Ecto neural progenitor cell (in vitro differentiated cells): ENCODE measurements at places on chromosomes 11 and 22.

DNA sequence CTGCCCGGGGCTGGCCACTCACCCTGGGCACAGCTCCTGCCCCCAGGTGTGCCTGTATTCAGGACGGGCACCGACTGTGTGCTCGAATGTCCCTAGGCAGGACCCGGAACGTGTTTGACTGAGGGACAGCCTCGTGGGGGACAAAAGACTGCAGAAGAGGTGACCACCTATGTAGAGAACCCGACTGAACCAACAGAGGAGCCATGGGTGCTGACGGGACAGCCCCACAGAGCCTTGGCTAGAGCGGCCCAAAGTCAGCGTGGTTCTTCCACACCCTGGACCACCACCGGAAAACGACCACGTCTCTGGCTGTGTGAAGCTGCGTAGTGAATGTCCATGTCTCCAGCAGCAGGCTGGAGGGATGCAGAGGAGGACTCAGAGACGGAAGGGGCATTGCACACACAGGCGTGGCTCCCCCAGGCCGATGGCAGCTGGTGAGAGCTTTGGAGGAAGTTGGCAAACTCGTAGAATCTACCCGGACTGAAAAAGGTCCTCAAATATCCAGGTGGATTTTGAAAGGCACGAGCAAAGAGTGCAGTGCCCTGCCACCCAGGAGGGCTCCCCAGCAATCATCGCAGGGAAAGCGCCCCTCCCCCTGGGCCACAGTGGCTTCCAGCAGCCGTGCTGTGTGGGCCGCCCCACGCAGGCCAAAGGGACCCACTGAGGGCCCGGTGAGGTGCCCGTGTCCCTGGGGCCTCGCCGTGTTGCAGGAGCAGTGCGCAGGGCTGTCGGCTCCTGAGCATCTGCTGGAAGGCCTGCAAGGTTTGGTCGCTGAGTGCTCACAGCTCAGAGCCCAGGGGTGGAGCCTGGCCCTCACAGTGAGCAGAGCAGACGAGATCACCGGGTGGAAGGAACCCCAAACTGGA is 17.5 kb upstream of the MUC5B start:
- peak; percentile 43 for DNase-seq

GRCh38 chr11:34649597-34649996 is 28.7 kb downstream of the EHF start:
- no peak for DNase-seq

DNA sequence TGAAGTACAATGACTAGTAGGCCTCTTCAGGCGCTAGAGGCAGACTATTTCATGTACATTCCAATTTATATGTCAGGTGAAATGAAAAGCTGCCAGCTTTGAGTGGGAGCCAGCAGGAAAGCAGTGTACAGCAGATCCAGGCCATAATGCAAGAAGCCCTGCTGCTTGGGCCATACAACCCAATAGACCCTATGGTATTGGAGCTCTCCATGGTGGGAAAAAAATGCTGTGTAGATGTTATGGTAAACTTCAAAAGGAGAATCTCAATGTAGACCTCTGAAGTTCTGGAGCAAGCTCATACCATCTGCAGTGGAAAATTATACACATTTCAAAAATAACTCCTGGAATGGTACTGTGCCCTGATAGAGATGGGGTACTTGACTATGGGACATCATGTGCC is 71.5 kb upstream of the CD82 start:
- DNase-seq = no peak

- DNase-seq = no peak
Measured at GRCh38 chr11:27387362-27387761, 24.3 kb upstream of the CCDC34 start.

GRCh38 chr11:78647986-78648875 is 73.6 kb upstream of the NARS2 start:
- DNase-seq = no peak

- no peak for DNase-seq
Measured at GRCh38 chr22:47110817-47111443, 348.5 kb downstream of the TBC1D22A start.

DNA sequence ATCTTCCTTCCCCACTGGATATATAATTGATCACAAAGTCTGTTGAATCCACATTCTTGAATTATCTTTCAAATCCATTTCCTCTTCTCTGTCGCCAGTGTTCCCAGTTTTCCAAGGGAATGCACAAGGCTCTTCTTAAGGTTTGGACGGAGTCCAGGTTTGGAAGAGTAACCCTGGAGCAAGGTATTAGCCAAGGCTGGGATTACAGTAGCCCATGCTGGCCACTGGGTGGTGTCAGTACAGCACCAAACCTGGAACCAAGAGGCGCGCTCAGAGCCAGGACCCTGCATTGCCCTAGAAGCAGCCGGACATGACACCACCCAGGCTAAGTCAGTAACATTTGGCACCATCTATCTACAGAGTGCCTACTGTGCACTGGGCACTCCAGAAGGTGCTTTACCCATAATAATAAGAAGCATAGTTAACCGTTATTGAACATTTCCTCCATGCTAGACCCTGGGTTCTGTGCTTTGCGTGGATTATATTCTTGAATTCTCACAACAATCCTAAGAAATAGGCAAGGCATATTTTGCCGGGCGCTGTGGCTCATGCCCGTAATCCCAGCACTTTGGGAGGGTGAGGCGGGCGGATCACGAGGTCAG is 48.0 kb upstream of the CLPB start:
- peak; percentile 75 for DNase-seq

DNA sequence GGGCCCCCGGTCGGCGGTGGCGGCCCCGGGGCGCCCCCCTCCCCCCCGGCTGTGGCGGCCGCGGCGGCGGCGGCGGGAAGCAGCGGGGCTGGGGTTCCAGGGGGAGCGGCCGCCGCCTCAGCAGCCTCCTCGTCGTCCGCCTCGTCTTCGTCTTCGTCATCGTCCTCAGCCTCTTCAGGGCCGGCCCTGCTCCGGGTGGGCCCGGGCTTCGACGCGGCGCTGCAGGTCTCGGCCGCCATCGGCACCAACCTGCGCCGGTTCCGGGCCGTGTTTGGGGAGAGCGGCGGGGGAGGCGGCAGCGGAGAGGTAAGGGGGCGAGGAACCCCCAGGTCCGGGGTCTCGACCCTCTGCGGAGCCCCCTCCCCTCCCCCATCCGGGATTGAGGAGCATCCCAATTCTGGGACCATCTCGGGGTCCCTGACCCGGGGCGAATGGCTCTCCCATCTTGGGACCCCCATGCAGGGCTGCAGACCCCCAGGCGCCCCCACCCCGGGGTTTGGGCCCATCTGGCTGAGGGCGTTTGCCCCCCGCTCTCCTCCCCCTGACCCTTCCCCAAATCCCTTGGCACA is 431 bp downstream of the KMT2A start:
- peak; percentile 72 for DNase-seq

- no peak for DNase-seq
Measured at GRCh38 chr11:119376197-119376847, 5.2 kb downstream of the USP2 start.

DNA sequence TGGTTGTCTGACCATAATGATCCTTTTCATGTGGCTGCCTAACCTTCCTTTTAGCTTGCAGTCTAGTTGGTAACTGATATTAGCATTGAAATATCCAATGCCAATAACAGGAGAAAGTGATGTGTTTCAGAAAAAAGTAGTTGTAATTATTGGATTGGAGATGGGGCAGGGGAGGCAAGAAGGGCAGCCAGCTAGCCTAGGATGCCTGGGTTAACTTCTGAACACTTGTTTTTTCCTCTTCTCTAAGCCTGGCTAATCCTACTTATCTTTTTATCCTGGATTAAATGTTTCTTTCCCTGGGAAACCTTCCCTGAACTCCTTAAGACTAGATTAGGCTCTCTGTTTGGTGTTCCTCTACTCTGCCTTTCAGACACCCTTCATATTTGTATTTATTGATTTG is 380.2 kb downstream of the TMEM135 start:
- no peak for DNase-seq

GRCh38 chr22:39994041-39994565 is 651 bp upstream of the FAM83F start:
- DNase-seq = no peak

DNA sequence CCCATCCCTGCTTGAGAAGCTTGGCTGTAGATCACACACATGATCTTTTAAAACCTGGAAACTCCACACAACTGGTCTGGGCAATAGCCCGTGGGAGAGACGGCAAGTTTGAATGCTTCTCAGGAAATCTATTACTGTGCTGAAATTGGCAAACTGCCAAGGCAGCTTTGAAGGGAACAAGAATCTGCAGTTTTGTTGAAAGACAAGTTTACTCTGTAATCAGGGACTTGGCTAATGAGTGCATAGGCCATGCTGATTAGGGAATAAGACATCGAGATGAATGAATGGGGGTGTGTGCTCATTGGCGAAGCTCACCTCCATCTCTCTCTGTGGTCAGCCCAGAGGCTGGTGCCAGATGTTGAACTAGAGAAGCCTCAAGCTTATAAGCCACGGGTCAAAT is 218.8 kb downstream of the HIPK3 start:
- no peak for DNase-seq

- no peak for DNase-seq
Measured at GRCh38 chr11:47587723-47588326, 1.3 kb downstream of the FAM180B start.

DNA sequence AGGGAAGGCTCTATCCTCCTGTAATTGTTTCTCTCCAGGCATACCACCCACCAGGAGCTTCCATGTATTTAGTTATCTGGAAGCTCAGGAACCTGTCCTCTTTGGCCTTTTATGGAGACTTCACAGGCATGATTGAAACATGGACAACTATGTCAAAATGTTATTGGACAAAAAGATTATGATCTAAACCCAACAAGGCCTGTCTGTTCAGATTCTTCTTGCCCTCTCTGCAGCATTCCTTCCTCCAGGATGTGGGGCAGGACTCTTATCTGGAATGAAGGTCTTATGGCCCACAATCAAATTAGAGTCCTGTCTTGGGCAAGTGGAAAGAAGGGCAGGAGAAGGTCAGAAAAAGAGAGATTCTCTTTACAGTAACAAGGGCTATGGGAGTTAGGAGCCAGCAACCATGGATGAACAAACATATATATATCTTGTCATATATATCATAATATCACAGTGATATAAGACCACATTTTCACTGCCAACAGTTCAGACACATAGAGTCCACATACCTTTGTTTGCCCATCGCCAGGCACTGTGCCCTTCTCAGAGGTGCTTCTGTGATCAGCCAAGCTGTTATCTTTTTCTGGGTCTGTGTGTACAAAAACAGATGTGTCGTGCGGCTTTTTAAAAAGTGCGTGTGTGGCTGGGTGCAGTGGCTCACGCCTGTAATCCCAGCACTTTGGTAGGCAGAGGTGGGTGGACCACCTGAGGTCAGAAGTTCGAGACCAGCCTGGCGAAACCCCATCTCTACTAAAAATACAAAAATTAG is 42.5 kb upstream of the SUSD2 start:
- no peak for DNase-seq

- no peak for DNase-seq
Measured at GRCh38 chr11:35170503-35170902, 31.5 kb downstream of the CD44 start.

- no peak for DNase-seq
Measured at GRCh38 chr11:36622431-36623136, 24.5 kb upstream of the RAG2 start.

GRCh38 chr11:69860244-69860643 is 41.0 kb upstream of the FGF3 start:
- DNase-seq = no peak

GRCh38 chr11:14981507-14981906 is 9.4 kb upstream of the CALCA start:
- DNase-seq = no peak

GRCh38 chr22:29380032-29380781 is 8.2 kb downstream of the AP1B1 start:
- DNase-seq = no peak

- DNase-seq = no peak
Measured at GRCh38 chr11:125675196-125675595, 5.5 kb downstream of the ACRV1 start.

DNA sequence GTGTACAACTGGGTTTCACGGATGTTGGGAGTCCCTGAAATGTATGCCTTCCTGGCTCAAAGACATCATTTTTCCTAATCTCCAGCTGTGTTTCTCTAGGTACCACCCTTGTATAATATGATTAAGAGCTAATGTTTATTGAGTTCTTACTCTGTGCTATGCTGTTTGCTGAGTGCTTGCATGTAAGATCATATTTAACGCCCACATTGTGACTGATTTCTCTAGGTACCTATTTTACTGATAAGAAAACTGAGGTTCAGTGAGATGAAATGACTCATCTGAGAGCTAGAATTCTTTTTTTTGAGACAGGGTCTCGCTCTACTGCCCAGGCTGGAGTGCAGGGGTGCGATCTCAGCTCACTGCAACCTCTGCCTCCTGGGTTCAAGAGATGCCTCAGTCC is 42.6 kb downstream of the FAM227A start:
- no peak for DNase-seq

DNA sequence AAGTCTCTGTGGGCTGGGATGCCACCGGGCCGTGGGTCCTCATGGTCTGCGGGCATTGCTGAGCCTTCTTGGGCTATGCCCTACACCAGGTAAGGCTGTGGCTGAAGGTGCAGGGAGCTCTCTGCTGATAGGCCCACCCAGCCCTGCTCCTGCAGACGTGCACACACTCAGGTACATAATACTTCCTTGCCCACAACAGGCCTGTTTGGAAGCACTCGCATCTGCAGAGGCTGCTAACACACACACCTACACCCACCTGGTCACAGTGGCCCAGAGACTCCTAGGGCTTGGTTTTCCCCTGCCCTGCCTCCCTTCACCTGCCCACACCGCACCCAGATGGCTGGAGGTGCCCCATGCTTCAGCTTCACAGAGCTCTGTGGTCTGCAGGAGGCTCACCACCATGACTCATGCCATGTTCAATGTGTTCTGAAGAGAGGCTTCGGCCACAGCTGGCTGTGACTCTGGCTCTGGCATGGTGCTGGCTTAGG is 72.8 kb upstream of the KCNQ1OT1 start:
- DNase-seq = no peak

DNA sequence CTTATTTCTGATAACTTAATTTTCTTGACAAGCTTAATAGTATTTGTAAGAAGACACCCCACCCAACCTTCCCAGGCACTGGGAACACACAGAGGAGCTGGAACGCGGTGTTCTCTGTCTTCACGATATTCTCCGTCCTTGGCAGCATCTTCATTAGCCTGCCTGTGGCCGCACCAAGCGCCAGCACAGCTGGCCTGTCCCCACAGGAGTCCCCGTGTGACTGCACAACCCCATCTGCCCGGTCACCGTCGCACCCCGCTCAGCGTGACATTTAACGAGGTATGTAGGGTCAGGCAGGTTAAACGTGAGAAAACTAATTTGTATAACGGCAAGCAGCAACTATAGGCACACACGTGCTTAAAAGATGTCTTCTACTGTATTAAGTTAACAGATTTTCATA is 293.3 kb downstream of the BRD1 start:
- DNase-seq = no peak
